ENCODE measurements at places on chromosomes 16 and 17.

- no peak for DNase-seq
Observed at GRCh38 chr16:203246-203645, 23.0 kb downstream of the HBQ1 start.

- no peak for DNase-seq
Observed at GRCh38 chr16:35714665-35715064, 2255.3 kb downstream of the TP53TG3F start.

DNA sequence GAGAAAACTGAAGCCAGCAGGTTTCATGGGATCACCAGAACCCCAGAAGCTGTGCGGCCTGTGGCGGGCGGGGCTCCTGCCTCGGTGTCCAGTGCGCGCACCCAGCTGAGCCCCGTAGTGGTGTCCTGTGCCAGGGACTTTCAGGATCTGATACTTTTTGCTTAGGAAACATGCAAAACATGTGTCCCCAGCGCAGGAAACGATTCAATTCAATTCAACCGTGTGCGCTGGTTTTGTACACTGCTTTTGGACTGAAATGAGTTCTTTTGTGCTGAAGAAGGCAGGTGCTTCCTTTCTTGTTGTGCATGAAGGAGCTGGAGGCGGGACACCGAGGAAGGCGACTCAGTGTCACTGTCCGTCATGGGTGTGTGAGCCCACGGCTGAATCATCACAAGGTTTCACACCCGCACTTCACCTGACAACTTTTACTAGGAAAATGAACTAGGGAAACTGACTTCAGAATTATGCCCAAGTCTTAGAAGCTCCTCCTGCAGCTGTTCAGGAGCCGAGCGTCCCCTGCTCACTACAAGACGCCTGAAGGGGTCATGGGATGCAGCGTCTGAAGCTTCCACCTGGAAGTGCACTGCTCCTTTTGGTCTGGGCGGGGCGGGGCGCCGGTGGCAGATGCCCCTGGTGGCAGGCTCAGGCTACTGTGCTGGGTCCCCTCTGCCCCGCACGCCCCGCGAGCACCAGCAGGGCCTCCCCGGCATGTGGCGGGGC is 31.4 kb upstream of the ZNF750 start:
- no peak for DNase-seq

DNA sequence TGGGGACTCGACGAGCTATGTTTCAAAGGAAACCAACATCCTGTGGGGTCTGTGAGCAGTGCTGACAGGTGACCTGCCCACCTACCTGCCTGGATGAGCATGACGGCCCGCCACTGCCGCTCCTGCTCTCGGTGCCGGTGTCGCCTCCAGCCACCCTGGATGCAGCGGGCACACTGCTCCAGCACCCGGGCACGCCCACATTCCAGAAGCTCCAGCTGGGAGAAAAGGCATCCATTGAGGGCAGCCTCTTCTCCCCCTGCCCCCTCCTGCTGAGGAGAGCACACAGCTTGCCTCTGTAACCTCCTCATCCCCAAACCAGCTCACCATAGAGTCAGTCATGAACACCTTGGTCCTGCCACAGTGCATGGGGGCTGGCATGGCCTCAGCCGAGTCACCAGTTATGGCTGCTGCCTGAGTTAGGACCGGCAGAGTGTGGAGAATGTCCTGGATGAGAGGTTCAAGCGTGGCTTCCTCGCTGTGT is 14.3 kb downstream of the ZNHIT3 start:
- no peak for DNase-seq

DNA sequence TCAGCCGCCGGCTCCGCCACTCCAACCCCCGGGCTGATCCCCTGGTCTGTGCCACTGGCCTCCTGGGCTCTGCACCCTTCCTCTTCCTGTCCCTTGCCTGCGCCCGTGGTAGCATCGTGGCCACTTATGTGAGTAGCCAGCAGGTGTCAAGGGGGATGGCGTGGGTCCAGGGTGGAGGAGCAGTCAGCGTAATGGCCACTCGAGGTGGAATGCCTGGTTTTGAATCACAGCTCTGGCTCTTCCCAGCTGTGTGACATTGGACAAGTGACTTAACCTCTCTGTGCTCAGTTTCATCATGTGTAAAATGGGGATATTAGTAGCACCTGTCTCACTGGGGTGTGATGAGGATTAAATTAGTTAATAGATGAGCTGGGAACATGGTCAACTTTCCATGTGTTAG is 2.4 kb upstream of the LAT start:
- no peak for DNase-seq

- DNase-seq, result peak; percentile 61
Observed at GRCh38 chr17:79790805-79791734, 5.8 kb downstream of the CBX8 start.

DNA sequence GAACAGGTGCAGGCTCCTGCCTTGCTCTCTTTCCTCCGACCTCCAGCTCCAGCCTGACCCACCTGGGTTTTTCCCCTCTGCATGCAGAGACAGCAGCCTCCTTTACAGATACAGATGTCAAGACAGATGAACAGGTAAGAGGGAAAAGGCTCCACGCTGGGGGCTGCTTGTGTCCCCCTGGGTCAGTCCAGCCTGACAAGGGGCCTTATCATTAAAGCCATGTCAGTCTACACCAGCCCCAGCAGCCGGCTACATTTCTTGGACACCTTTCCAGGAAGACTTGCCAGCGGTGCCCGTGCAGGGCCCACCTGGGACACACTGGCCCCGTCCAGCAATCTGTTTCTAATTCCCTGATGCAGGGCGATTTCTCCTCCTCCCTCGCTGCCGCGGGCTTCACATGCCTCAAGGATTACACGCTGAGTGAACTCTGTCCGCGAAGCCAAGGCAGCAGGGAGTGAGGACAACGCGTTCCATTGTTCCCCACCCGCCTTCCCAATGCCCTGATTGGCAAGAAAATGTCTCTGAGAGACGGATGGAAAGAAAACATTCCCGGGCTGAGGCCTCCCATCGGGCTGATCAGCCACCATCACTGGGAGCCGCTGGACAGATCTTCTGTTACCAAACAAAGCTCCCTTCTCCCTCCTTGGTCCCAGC is 184.7 kb downstream of the C16orf95 start:
- peak; percentile 35 for DNase-seq

GRCh38 chr17:43327421-43327820 is 71.4 kb upstream of the ARL4D start:
- DNase-seq, result no peak

DNA sequence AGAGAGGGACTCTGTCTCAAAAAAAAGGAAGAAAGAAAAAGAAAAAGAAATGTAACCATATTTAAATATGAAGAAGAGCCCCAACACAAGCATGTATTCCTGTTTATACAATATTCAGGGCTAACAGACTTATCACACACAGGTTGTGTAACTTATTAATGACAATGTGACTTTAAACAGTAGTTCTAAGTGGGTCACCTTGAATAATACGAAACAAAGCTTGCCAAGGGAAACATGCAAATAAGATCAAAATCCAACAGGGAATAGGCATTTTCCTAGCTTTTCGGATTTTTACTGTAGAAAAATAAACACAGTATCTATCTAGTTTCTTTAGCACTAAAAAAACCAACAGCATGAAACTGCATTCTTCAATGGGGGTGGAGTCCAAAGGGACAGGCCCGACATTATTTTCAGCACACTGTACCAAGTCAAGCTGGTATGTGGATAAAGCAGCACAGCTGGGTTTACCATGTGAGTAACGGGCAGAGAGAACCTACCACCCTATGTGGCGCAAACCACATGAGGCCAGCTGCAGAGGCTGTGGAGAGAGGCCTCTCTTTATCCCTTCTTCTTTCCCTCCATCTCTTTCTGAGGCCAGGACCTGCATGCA is 45.3 kb downstream of the TOM1L2 start:
- DNase-seq, result no peak

- no peak for DNase-seq
Observed at GRCh38 chr17:6244796-6245195, 174.6 kb downstream of the WSCD1 start.

DNA sequence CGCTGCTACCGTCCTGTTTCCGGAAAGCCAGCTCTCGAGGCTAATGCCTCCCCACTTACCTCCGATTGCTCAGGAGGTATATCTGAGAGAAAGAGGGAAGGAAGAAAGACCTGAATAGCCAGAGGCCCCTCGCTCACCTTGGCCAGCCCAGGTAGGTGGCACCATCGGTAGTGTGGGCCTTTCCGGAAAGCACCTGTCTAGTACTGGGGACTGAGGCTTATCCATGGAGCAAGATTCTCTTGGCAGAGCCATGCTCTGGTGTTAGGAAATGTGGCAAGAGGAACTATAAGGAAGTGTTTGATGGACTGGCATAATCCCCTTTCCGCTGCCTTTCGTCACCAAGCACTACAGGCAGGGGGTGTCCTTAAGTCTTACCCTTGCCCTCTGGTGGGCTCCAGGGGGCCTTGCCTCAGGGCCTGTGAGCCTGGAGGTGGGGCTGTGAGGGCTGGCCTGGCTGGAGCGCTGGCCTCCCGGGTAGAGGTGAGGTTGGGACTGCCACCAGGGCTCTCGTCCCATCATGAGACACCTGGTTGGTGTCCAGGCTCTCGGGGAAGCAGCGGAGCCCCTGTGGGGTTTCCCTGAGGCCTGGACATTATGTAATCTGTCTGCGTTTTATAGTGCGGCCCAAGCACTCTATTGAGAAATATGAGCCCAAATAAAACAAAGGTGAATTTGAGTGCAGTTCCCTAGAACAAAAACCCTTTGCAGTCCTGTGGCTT is 2.9 kb downstream of the CMIP start:
- DNase-seq, result peak; percentile 50

DNA sequence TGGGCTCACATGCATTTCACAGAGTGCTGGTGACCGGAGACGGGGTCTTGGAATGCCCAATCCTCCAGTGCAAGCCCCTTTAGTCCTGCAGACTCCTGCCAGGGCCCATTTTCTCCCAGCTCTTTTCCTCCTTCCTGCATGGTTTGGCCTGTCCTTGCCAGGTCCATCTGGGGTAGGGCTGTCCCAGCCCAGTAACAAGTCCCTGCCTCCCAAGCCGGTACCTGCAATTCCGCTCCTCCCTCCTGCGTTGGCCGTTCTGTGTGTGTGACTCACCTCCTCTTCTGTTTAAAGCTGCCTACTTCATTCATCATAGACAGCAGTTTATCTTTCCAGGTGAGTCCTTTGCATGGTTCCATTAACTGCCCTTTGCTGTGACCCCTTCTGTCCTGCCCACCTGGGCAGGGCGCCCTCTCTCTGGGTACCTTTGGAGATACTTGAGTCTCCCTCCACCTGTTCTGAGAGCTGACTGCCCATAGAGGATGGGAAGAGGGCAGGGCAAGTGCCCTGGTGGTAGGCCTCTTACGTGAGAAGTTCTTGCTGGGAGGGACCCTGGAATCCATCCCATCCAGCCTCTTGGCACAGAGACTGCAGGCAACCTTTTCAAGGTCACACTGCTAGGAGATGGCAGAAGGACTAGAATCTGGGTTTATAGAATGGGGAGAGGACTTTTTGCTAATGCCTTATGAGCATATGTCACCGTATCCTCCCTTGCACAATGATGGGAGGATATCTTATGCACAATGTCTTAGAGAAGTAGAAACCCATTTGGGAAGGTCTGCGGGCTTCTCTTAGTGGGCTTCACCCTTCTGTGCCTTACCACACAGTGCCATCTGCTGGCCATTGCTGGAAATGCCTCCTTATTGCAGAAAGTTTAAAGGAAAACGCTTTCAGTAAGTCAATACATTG is 29.7 kb upstream of the LGALS9 start:
- peak; percentile 40 for DNase-seq

DNA sequence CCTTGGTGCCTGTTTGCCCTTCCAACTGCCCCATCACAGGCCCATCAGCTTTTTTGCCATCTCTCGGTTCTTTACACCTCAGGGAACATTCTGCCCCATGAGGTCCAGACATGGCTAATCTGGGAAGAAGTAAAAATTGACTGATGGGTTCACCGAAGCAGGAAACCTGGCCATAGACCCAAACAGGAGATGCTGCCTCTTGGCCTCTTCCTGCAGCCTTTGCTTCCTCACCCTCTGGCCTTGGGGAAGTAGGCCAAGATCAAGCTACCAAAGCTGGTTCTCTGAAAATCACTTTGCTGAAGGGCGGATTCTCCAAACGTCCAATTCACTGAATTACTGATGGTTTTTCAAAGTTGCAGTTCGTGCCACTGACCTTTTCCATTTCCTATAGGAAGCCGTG is 56.1 kb downstream of the ARSG start:
- DNase-seq, result no peak

DNA sequence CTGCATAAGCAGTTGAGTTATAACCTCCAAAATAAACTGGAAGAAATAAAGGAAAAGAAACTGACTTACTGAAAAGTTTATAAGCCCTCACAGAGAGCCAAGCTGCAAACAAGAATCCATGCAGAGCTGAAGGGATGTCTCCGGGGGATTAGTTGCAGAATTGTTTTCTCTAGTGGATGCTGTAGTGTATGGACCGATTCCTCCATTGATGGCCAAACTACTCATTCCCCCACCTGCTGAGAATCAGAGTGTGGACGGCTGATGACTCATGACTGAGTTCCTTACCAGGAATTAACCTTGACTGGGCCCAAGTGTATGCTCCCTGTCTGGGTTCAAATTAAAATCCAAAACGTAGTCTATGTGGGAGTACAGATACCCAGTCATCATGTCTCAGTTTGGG is 93.9 kb upstream of the CDH8 start:
- DNase-seq, result no peak

- DNase-seq, result no peak
Observed at GRCh38 chr17:41680426-41681040, 8.2 kb upstream of the EIF1 start.

GRCh38 chr17:9079461-9080103 is 58.3 kb downstream of the NTN1 start:
- no peak for DNase-seq

- DNase-seq, result no peak
Observed at GRCh38 chr17:75501378-75502071, 13.8 kb downstream of the CASKIN2 start.

DNA sequence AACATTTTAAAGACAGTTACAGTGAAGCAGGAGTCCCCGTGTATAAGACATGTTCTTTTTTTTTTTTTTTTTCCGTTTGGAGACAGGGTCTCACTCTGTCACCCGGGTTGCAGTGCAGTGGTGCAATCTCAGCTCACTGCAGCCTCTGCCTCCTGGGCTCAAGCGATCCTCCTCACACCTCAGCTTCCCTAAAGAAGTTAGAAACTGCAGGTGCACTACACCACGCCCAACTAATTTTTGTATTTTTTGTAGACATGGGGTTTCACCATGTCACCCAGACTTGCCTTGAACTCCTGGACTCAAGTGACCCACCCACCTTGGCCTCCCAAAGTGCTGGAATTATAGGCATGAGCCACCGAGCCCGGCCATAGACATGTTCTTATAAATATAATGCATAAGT is 3.0 kb downstream of the EVI2B start:
- DNase-seq, result no peak

- DNase-seq, result no peak
Observed at GRCh38 chr16:23807028-23807427, 28.8 kb upstream of the PRKCB start.

DNA sequence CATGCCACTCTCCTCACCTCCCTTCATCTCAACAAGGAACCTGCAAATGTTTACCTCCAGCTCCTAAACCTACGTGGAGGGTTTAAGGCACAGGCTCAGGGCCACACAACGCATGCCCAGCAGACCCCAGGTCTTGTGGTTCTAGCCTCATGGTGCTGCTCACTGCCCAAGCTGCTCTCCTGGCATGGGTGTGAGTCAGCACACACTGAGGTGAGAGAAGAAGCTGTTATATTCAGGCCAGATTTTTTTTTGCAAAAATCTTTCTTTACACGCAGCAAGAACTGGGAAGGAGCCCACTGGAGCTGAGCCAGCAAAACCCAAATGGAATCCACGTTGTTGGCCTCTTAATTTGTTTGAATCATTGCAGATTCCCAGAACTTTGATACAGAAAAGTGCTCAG is 5.5 kb upstream of the C16orf96 start:
- DNase-seq, result no peak

All from right kidney (tissue), 9 donors.